ENCODE measurements at places on chromosomes 3 and 15. TPM values are rescaled to one million over a fixed set of nuclear protein-coding genes. Genes with fewer than 3 reads are reported as not detected.

The TPRA1 gene
- 24.4 TPM for total RNA-seq

The CHCHD6 gene
- 30.2 TPM for total RNA-seq

The GXYLT2 gene
- total RNA-seq, result 7.4 TPM

The SFMBT1 gene
- 20.5 TPM for total RNA-seq

The BCHE gene
- total RNA-seq, result 1.1 TPM

The GOLGA8G gene
- total RNA-seq, result not detected

The TJP1 gene
- total RNA-seq, result 172 TPM

The PRR20G gene
- total RNA-seq, result not detected

The SPINK8 gene
- not detected for total RNA-seq

The FOXL2NB gene
- total RNA-seq, result not detected

- DNase-seq, result no peak
These were observed 7.7 kb upstream of the SYN2 start for GRCh38 chr3:11996480-11996879.

DNA sequence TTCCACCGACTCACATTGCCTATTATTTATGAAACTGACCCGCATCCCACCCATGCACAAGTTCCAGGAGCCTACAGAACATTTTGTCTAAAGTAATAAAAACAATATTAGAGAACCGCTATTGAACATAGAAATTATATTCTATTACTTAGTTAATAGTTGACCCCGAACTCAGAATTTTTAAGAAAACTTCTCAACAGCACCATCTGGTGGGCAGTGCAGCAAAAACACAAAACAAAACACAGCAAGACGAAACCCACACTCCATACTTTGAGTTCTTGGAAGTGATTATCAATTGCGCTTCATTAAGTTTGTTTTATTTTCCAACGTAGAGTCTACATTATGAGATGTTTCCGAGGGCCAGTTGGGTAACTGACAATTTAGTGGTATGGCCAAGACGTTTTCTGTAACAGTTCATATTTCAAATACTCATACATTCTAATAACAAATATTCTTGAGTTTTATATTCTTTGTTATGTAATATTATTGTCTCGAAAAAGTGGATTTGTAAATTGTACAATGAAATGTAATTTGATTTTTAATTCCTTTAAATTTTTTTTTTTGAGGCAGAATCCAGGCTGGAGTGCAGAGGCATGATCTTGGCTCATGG lies 24.0 kb upstream of the C3orf70 start:
- no peak for DNase-seq

- no peak for DNase-seq
These were observed 458.1 kb downstream of the DIPK2A start for GRCh38 chr3:144429719-144430121.

GRCh38 chr3:99776516-99777209 lies 41.0 kb upstream of the CMSS1 start:
- DNase-seq, result no peak

DNA sequence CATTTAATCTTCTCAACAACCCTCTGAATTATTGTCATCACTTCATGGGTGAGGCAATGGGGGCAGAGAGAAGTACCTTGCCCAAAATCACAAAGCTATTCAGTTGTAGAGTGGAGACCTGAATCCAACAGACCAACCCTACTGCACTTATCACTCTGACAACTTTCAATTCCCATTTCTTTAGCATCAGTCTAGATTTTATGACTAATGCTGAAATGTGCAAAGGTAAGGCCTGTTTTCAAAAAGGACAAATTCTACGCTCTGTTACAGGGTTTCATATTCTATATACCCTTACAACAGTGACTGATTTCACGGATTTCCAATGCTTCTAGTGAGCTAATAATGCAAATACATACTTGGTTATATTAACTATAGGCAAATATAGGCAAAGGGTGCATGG lies 286.0 kb downstream of the ADAMTS17 start:
- DNase-seq, result no peak

GRCh38 chr3:187062526-187063177 lies 76.6 kb downstream of the RPL39L start:
- no peak for DNase-seq

GRCh38 chr3:71805199-71805598 lies 20.3 kb upstream of the PROK2 start:
- no peak for DNase-seq

GRCh38 chr3:187015903-187016638 lies 85.7 kb downstream of the ST6GAL1 start:
- no peak for DNase-seq

- DNase-seq, result no peak
These were observed 1.1 kb downstream of the NCKIPSD start for GRCh38 chr3:48684480-48685143.

- no peak for DNase-seq
These were observed 282.9 kb downstream of the NTRK3 start for GRCh38 chr15:87973501-87974215.

GRCh38 chr3:147483578-147483977 lies 74.4 kb downstream of the ZIC1 start:
- no peak for DNase-seq

GRCh38 chr3:171687064-171687463 lies 123.2 kb downstream of the PLD1 start:
- DNase-seq, result no peak

DNA sequence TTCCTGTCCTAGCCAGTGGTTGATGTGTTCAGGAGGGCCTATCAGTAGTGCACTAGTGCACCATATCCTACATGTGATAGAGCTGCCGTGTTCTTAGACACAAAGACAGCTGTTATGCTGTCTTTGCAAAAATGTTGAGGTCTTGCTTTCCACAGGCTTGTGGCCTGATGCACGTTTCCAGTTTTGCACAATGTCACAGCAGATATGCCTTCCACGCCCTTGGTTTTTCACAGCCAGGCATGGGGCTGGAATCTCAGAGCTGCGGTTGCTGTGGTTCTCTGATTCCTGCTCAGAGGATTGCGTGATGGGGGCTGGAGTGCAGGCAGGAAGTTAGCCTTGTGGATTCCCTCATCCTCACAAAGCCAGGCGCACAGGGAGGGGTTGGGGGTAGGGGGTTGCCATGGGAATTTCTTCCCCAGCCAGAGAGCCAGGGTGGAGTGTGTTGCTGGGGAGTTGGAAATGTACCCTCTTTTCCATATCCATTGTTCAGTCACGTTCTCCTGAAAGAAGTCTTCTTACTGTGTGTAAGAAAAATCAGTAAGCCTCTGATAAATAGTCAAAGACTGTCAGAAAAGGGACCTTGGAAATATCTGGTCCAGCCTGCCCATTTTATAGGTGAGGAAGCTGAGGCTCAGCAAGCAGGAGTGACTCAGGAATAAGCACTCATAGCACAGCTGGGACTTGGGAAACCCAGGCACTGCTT lies 79.4 kb downstream of the SMAD3 start:
- no peak for DNase-seq

DNA sequence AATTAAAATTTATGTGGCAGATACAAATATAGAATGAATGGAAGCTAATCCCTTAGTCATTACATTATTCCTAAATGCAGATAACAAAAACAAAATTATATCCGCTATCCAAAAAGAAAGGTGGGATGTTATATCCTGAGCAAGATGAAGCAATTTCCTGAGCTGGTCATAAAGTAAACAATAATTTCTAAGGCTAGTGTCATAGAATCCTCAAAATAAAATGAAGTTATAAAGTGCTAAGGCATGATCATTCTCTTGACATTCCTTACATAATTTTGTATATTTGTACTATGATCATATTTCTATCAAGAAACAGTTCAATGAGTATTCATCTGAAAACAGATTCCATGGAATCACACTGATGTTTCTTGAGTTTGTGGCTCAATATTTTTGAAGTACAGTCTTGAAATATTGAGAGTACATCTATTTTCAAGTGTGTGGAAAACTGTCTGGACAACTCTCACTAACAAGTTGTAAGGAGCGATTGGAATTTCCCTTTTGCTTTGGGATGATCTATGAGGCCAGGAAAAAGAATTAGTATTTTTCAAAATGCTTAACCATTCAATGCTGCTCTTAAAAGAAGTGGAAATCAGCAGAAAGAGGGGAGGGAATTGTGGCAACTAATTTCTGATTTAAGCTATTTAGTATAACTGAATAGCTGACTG lies 92.4 kb downstream of the ABI3BP start:
- DNase-seq, result no peak

DNA sequence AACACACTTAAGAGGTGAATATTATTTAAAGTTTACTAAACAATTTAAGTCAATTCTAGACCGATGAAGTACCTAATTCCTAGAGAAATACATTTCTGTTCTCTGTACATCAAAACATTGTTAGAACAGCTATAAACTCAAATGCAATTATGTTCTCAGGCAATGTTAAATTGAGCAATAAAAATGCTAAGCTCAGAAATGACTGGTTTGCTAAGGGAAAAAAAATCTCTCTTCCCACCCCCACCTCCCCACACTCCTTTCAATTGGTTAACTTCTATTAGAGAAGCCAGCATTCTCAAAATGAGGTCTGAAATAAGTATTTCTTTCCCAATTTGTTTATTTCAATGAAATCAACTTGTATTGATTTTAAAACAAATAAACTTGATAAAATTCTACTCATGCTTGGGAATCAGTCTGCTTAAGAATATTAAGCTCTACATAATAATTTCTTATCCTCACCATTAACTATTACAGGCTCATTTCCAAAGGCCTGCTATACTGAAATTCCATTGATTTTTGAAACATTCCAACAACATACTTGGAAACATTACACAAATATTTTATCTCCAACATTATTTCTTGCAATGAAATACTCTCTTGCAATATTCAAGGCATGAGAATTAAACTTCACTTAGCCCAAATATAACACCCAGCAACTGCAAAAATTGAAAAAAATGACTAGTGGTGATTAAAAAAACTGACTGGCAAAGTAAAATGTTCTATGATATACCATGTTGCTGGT lies 22.6 kb downstream of the TSPAN3 start:
- DNase-seq, result no peak

- no peak for DNase-seq
These were observed 359.3 kb upstream of the ICE2 start for GRCh38 chr15:60838206-60838605.

GRCh38 chr15:57785959-57786358 lies 79.4 kb downstream of the POLR2M start:
- no peak for DNase-seq

DNA sequence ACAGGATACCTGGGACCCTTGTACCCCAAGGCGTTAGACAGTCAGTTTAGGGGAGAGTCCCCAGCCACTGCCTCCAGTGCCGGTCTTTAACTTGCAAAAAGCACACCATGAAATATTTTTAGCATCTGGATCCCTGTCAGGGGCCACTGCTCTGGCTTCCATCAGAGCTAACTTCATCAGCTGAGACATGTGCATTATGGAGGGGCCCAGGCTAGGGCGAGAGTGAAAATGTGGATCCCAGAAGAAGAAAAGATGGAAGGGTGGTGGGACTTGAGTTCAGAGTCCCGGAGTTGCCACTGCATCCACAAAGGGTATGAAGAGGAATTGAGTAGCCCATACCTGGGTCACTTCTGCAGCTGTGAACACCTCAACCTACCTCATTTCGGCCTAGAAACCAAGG lies 23.5 kb upstream of the SPATA12 start:
- no peak for DNase-seq

GRCh38 chr15:75231836-75232235 lies 26.3 kb upstream of the GOLGA6C start:
- no peak for DNase-seq

DNA sequence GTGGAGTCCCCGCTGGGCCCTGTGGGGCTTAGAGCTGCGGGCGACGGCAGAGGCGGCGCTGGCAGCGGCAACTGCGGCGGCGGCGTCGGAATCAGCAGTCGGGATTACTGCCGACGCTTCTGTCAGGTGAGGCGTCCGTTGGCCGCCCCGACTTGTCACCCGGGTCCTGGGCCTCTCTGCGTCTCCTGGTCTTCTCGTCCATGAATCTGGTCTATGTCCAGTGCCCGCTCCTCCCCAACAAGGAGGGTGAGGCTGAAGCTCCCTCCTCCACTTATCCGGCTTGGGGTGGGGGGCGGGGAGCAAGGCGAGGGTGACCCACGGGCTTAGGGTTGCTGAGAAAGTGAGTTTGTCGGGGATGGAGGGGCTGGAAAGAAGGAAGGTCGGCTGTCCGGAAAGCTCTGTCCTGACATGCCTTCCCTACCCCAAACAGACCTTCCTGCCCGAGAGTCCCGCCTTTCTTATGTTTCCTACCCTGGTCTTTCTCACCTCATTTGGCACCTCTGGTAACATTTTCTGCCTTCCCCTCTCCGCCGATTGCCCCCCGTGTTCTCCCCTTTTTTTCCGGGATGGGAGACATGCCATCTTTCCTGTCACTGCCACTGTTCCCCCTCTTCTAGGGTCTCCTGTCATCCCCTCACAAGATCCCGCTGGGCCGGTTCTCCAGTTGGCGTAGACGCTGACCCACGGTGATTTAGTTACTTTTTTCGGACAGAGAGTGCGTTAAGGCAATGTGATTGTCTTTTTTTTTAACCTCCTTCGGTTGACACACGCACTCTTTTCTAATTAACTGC lies 520 bp downstream of the ZNF654 start:
- no peak for DNase-seq

DNA sequence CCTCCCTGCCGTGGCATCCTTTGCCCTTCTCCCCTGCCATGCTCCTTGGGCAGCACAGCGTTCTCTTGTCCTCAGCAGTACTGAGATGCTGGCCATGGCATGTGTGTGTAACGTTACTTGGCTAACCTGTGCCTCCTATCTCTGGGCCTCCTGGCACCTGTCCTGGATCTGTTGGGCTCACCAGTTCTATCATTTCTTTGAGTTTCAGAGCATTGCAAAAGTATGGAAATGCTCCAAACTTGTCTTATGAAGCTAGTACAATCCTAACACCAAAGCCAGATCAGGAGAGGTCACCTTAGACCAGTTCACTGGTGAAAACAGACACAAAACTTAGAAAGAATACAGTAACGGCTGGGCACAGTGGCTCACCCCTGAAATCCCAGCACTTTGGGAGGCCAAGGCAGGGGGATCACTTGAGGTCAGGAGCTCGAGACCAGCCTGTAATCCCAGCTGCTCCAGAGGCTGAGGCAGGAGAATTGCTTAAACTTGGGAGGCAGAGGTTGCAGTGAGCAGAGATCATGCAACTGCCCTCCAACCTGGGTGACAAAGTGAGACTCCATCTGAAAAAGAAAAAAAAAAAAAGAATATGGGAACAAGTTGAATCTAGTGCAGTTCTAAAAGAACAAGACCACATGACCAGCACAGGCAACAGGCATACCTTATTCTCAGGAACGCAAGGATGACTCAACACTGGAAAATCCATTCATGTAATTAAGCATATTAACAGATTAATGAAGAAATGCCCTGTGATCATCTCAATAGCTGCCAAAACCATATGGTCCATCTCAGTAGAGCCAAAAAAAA lies 62.4 kb upstream of the TRPM1 start:
- DNase-seq, result no peak

Measured in progenitor cell of endocrine pancreas (in vitro differentiated cells).